ENCODE measurements at places on chromosomes 5 and 9. TPM values are rescaled to one million over a fixed set of nuclear protein-coding genes. Genes with fewer than 3 reads are reported as not detected.

DNA sequence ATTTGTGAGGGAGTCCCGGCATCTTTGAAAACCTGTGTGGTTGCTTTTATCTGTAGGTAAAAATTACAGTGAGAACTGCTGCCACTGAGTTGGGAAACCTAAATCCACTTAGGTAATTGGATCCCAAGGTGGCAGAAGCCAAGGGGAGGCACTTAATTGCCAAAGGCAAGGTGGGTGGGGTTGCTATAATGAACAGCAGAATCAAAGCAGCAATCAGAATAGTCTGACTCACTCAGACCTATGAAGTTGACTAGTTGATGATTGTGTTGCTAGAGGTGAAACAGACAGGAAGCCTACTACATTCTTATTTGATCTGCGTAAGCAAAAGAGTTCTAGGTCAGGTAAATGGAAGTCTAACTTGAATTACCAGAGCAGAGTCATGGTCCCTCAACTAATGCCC, 17.3 kb upstream of the BICD2 start:
- H3K36me3 ChIP-seq, result no peaks in the 10 kb centered on the region
- no peaks in the 10 kb centered on the region for H3K27me3 ChIP-seq
- H3K4me3 ChIP-seq, result no peak overlapping the region
- no peak overlapping the region for H3K27ac ChIP-seq
- H3K4me1 ChIP-seq, result no peaks in the 10 kb centered on the region

- no peaks in the 10 kb centered on the region for H3K36me3 ChIP-seq
- no peaks in the 10 kb centered on the region for H3K27me3 ChIP-seq
- no peak overlapping the region for H3K27ac ChIP-seq
- DNase-seq, result no peak
- H3K4me3 ChIP-seq, result no peak overlapping the region
Measured at GRCh38 chr5:170154744-170155143, 49.0 kb downstream of the FOXI1 start.

- peaks cover 21% of the 10 kb centered on the region for H3K4me1 ChIP-seq
- DNase-seq, result no peak
- no peaks in the 10 kb centered on the region for H3K27me3 ChIP-seq
- peaks cover 61% of the 10 kb centered on the region for H3K36me3 ChIP-seq
Measured at GRCh38 chr5:178209334-178210072, 5.2 kb downstream of the HNRNPAB start.

- no peak overlapping the region for H3K4me3 ChIP-seq
- H3K27ac ChIP-seq, result no peak overlapping the region
- no peaks in the 10 kb centered on the region for H3K4me1 ChIP-seq
- H3K36me3 ChIP-seq, result no peaks in the 10 kb centered on the region
- DNase-seq, result no peak
Measured at GRCh38 chr9:116298878-116299391, 145.3 kb downstream of the PAPPA start.

DNA sequence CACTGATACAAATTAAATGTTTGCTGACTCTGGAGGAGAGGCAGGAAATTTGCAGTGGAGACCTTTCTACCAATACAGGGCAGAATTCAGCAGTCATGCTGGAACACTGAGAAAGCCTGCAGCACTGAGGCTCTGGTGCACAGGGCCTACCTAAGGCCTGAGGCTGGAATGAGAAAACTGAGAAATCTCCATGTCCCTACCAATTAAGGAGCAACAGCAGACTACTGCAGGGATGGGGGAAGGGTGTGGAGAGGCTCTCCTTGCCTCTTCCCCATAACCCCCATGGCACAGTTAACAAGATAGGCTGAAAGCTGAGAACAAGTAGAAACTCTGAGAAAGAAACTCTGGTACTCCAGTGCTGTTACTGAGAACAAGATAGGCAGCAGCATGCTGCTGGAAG, 10.5 kb downstream of the FBXO4 start:
- no peak overlapping the region for H3K4me3 ChIP-seq
- no peak for DNase-seq
- H3K36me3 ChIP-seq, result peaks cover 14% of the 10 kb centered on the region
- H3K27ac ChIP-seq, result no peak overlapping the region

DNA sequence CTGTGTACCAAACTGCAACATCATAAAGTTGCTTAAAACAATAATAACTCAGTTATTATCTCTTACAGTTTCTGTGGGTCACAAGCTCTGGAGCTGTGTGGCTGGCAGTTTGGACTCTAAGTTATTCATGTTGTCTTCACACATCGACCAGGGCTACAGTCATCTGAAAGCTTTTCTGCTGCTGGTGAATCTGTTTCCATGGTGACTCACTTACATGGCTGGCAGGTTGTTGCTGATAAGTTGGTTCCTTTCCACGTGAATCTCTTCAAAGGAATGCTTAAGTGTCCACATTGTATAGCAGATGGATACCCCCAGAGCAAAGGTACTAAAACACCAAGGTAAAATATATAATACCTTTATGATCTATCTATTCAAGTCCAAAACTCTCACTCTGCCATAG, 44.8 kb upstream of the CYLC2 start:
- no peaks in the 10 kb centered on the region for H3K36me3 ChIP-seq
- H3K27me3 ChIP-seq, result no peaks in the 10 kb centered on the region
- no peak overlapping the region for H3K4me3 ChIP-seq
- no peak for DNase-seq
- H3K27ac ChIP-seq, result no peak overlapping the region
- no peaks in the 10 kb centered on the region for H3K4me1 ChIP-seq

DNA sequence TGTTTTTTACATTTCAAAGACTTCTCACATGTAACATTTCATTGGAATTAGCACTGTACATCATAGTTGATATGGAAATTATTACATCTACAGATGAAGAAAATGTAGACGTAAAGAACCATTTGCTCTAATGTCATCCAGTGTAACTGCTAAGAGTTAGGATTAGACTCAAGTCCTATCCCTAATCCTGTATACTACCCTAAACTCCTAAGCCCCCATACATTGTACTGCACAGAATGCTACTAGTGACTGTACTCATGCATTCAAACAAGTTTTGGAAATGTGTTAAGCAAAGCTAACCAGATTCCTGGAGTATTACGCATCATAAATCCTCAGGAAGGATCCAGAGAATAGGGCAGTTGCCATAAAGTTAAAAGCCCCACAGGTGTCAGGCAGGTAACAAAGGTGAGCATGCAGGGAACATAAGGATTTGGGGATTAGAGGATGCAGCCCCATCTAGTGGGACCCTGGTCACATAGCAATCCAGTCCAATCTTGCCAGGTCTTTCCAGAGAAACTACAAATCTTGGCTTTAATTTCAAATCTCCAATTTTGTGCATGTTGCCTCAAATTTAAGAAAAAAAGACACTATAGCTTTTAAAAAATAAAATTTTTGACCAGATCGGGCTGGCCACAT, 32.0 kb downstream of the HAVCR1 start:
- peak; percentile 39 for DNase-seq
- no peaks in the 10 kb centered on the region for H3K4me1 ChIP-seq
- H3K36me3 ChIP-seq, result no peaks in the 10 kb centered on the region
- H3K27ac ChIP-seq, result no peak overlapping the region
- no peaks in the 10 kb centered on the region for H3K27me3 ChIP-seq

- H3K36me3 ChIP-seq, result no peaks in the 10 kb centered on the region
- no peaks in the 10 kb centered on the region for H3K27me3 ChIP-seq
- DNase-seq, result no peak
- no peaks in the 10 kb centered on the region for H3K4me1 ChIP-seq
- H3K27ac ChIP-seq, result no peak overlapping the region
Measured at GRCh38 chr5:153749960-153750359, 259.5 kb downstream of the GRIA1 start.

DNA sequence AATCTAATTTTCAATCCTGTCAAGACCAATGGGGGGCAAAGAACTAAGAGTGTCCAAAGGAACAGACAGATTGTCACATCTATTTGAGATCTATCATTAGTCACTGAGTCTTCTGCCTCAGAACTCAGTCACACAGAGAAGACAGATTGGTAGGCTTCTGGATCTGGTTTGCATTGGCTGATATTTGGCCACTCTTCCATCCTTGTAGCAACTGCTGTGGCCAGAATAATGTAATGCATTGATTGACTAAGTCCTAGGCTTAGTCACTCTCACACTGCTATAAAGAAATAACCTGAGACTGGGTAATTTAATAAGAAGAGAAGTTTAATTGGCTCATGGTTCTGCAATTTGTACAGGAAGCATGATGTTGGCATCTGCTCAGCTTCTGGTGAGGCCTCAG, 458.5 kb downstream of the ACTL7B start:
- DNase-seq, result no peak
- H3K4me1 ChIP-seq, result no peaks in the 10 kb centered on the region

DNA sequence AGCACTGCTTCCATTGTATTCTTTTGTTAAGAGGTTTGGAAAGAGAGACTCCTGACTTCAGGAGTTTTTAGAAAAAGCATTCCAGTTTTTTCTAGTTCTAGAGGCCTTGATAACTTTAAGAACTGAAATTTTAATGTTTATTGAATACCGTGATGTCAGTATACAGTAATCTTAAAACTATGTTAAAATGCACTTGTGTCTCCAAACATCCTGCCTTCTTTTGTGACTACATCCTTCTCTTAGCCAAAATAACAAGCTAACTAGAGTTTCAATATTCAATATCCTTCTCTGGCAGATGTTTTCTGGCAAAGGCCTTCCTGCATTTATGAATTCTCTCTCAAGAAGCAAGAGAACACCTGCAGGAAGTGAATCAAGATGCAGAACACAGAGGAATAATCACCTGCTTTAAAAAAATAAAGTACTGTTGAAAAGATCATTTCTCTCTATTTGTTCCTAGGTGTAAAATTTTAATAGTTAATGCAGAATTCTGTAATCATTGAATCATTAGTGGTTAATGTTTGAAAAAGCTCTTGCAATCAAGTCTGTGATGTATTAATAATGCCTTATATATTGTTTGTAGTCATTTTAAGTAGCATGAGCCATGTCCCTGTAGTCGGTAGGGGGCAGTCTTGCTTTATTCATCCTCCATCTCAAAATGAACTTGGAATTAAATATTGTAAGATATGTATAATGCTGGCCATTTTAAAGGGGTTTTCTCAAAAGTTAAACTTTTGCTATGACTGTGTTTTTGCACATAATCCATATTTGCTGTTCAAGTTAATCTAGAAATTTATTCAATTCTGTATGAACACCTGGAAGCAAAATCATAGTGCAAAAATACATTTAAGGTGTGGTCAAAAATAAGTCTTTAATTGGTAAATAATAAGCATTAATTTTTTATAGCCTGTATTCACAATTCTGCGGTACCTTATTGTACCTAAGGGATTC, 43.1 kb downstream of the NDFIP1 start:
- H3K36me3 ChIP-seq, result peaks cover 10% of the 10 kb centered on the region
- H3K27me3 ChIP-seq, result no peaks in the 10 kb centered on the region
- no peaks in the 10 kb centered on the region for H3K4me1 ChIP-seq
- H3K4me3 ChIP-seq, result no peak overlapping the region
- peak; percentile 30 for DNase-seq

DNA sequence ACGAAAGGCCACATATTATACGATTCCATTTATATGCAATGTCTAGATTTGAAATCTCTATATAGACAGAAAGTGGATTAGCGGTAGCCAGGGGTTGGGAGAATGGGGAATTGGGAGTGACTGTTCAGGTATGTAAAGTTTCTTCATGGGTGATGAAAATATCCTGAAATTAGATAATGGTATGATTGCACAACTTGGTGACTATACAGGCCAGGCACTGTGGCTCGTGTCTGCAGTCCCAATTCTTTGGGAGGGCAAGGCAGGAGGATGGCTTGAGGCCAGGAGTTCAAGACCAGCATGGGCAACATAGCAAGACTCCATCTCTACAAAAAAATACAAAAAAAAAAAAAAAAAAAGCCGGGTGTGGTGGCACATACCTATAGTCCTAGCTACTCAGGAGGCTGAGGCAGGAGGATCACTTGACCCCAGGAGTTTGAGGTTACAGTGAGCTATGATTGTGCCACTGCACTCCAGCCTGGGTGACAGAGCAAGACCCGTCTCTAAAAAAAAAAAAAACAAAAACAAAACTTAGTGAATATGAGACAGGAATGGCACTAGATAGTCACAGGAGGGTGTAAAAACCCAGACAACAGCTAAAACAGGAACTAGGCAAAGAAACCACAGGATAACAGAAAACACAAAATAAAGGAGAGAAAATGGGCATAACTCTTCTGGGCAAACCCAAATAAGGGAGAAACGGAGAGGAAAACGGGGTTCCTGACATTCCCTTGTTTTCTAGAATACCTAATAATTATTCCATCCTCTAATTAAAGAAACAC, 72.1 kb upstream of the ZNF618 start:
- no peaks in the 10 kb centered on the region for H3K36me3 ChIP-seq
- H3K27ac ChIP-seq, result no peak overlapping the region
- H3K4me3 ChIP-seq, result no peak overlapping the region
- peaks cover 4% of the 10 kb centered on the region for H3K4me1 ChIP-seq
- no peaks in the 10 kb centered on the region for H3K27me3 ChIP-seq
- DNase-seq, result no peak

DNA sequence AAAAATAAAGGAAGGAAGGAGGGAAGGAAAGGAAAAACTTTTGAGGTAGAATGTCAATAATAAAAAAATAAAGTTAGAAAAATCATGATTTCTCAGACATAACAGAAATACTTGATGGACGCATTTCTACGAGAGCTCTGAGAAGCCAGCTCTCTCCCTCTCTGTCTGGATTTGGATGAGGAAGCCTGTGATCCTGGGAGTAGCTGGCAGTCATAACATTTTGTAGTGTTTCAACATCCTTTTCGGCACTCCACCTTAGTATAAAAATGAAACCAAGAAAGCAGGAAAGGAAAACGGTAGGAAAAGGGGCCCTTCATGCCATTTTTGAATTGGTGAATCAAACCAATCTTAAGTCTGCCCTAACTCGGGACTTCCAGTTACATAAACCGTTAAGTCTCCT, 321.3 kb downstream of the EPB41L4A start:
- H3K27me3 ChIP-seq, result no peaks in the 10 kb centered on the region
- no peaks in the 10 kb centered on the region for H3K36me3 ChIP-seq
- no peak overlapping the region for H3K27ac ChIP-seq
- H3K4me1 ChIP-seq, result no peaks in the 10 kb centered on the region
- no peak for DNase-seq

- peaks cover 23% of the 10 kb centered on the region for H3K4me1 ChIP-seq
- H3K36me3 ChIP-seq, result no peaks in the 10 kb centered on the region
- no peak overlapping the region for H3K4me3 ChIP-seq
- no peak for DNase-seq
Measured at GRCh38 chr9:97924386-97924785, 2.1 kb upstream of the TRMO start.

DNA sequence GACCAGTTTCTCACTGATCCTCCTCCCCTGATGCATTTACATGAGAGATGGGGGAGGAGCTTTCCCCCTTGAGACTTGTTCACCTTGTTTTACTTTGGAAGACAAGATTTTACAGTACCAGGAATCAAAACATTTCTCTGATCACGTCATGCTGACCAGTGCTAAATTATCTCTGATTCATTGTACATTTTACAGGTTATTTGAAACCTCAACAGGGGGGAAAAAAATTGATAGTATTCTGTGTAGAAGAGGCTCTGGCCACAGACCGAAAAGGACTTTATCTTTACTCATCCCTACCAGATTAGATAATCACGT, 133.9 kb downstream of the GRIA1 start:
- no peaks in the 10 kb centered on the region for H3K4me1 ChIP-seq
- no peak for DNase-seq
- no peaks in the 10 kb centered on the region for H3K27me3 ChIP-seq
- no peaks in the 10 kb centered on the region for H3K36me3 ChIP-seq

TXNDC8 gene
- total RNA-seq, result not detected

ENHO gene
- total RNA-seq, result not detected

GFI1B gene
- not detected for total RNA-seq

IGFBPL1 gene
- total RNA-seq, result 26.1 TPM

CFAP157 gene
- total RNA-seq, result 3.0 TPM

PDCD1LG2 gene
- 0.78 TPM for total RNA-seq

ATOSB gene
- total RNA-seq, result 21.0 TPM

SPATA31E1 gene
- total RNA-seq, result not detected

IL5 gene
- total RNA-seq, result not detected

INSL4 gene
- total RNA-seq, result not detected

RAI14 gene
- 22.4 TPM for total RNA-seq

FGFR4 gene
- total RNA-seq, result 1.1 TPM

C5 gene
- 3.2 TPM for total RNA-seq

MZB1 gene
- not detected for total RNA-seq

AP3B1 gene
- 77.3 TPM for total RNA-seq

Data from thyroid gland (tissue), 4 donors.